Ascending aorta (tissue), 2 donors: ENCODE measurements at places on chromosomes 7 and 10. TPM values are rescaled to one million over a fixed set of nuclear protein-coding genes. Genes with fewer than 3 reads are reported as not detected.

DNA sequence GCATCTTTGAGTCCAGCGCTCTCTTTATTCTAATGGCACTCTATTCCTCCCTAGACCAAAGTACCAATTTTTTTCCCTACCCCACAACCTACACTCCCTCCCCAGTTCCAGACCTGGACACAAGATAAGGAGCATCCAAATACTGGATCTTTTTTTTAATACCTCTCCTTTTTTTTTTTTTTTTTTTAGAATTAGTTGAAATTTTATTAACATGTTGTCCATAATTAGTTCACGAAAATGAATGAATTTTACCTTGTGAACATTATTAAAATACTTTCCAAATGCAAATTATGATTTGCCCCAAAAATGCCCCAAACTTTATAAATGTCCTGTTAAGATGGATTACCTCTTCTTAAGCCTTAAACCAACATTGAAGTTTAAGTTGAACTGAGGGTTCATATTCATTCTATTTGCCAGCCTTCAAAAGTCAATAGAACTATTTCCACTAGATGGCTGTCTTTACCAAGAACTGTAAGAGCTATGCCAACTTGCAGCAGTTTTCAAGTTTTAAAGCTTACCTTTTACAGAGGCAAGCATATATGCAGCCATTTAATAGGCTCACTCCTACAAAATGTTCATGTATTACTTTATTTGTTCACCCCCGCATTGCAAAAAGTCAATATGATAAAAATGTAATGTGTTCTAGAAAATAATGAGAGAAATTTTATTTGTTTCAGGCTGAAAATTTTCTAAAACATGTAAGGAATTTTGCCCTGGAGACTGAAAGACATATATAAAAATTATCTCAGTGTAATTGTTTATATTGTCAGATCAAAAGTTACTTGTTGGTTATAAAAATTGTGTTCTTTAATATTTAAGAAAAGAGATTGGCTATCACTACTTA lies 39.7 kb upstream of the TNKS2 start:
- DNase-seq, result no peak
- no peaks in the 10 kb centered on the region for H3K4me1 ChIP-seq
- H3K36me3 ChIP-seq, result no peaks in the 10 kb centered on the region
- no peak overlapping the region for H3K27ac ChIP-seq

Gene GIMAP2
- total RNA-seq, result 12.3 TPM

GRCh38 chr10:103416436-103417147 lies 20.2 kb downstream of the PDCD11 start:
- H3K27ac ChIP-seq, result no peak overlapping the region
- H3K4me3 ChIP-seq, result no peak overlapping the region
- no peak for DNase-seq
- no peaks in the 10 kb centered on the region for H3K4me1 ChIP-seq
- peaks cover 98% of the 10 kb centered on the region for H3K36me3 ChIP-seq
- no peaks in the 10 kb centered on the region for H3K27me3 ChIP-seq

Gene FBXL13
- total RNA-seq, result 0.75 TPM

Gene POU6F2
- total RNA-seq, result not detected

Gene KIAA1549
- total RNA-seq, result 0.11 TPM

Gene ZMIZ2
- total RNA-seq, result 75.5 TPM

DNA sequence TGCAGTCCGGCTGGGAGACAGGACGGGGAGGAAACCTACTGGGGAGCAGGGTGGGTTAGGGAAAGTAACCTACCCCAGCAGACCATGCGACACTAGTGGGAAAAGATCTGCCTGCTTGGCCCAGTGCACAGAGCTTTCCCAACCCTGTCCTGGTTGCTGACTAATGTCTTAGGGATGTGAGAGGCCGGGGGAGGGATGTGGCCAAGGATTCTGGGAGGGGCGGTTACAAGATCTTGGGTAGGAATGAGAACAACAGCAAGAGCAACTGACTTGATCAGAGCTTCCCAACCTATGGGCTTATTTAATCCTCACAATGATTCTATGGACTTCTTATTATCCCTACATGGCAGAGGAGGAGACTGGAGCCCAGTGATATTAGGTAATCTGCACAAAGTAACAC lies 24.0 kb upstream of the EIF5AL1 start:
- H3K36me3 ChIP-seq, result no peaks in the 10 kb centered on the region
- no peak overlapping the region for H3K4me3 ChIP-seq
- peaks cover 10% of the 10 kb centered on the region for H3K4me1 ChIP-seq
- H3K27ac ChIP-seq, result peak overlapping the region; percentile 71
- DNase-seq, result peak; percentile 54

DNA sequence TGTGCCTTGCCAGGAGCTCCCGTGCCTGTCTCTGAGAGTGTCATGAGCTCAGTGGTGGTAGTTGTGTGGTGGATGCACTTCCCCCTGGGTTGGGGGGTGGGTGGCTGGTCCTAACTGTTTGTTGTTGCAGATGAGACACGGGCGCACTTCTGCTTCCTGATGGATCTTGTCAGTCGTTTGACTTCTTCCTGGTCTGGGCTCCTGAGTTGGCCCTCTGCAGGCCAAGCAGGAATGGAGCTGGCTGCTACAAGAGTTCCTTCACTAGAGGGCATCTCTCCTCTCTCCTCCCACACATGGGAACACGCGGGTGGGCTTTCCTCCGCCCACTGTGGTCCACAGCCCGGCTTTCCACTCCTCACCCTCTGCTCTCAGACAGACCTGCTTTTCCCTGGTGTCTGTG lies 82.0 kb downstream of the BMS1 start:
- H3K27ac ChIP-seq, result no peak overlapping the region
- H3K4me3 ChIP-seq, result no peak overlapping the region

DNA sequence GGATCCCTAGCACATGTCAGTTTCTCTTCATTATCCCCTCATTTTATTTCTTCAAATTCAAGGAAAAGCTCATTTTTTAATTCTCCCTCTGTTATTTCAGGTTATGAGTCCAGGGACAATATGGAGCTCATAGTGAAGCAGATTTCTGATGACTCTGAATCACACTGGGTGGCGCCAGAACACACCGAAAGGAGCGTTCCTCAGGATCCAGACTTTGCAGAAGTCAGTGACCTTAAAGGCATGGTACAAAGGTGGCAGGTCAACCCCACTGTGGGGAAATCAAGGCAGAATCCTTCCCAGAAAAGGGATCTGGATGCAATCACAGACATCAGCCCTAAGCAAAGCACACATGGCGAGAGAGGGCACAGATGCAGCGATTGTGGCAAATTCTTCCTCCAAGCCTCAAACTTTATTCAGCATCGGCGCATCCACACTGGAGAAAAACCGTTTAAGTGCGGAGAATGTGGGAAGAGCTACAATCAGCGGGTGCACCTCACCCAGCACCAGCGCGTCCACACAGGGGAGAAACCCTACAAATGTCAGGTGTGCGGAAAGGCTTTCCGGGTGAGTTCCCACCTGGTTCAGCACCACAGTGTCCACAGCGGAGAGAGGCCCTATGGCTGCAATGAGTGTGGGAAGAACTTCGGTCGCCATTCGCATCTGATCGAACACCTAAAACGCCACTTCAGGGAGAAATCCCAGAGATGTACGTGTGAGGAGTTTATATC lies 21.4 kb downstream of the ZKSCAN5 start:
- no peaks in the 10 kb centered on the region for H3K27me3 ChIP-seq
- H3K36me3 ChIP-seq, result peaks cover 66% of the 10 kb centered on the region
- no peak overlapping the region for H3K4me3 ChIP-seq
- H3K4me1 ChIP-seq, result no peaks in the 10 kb centered on the region

- no peak for DNase-seq
- no peak overlapping the region for H3K4me3 ChIP-seq
- no peaks in the 10 kb centered on the region for H3K36me3 ChIP-seq
- H3K4me1 ChIP-seq, result no peaks in the 10 kb centered on the region
- H3K27ac ChIP-seq, result no peak overlapping the region
Observed at GRCh38 chr10:121240556-121240955, 357.7 kb downstream of the FGFR2 start.

Gene SORBS1
- total RNA-seq, result 416 TPM

- no peaks in the 10 kb centered on the region for H3K27me3 ChIP-seq
- H3K4me3 ChIP-seq, result no peak overlapping the region
- no peaks in the 10 kb centered on the region for H3K36me3 ChIP-seq
- no peak overlapping the region for H3K27ac ChIP-seq
- no peaks in the 10 kb centered on the region for H3K4me1 ChIP-seq
Observed at GRCh38 chr10:96370584-96371157, 11.9 kb upstream of the OPALIN start.

Gene FAM241B
- not detected for total RNA-seq

Gene EBLN1
- not detected for total RNA-seq

DNA sequence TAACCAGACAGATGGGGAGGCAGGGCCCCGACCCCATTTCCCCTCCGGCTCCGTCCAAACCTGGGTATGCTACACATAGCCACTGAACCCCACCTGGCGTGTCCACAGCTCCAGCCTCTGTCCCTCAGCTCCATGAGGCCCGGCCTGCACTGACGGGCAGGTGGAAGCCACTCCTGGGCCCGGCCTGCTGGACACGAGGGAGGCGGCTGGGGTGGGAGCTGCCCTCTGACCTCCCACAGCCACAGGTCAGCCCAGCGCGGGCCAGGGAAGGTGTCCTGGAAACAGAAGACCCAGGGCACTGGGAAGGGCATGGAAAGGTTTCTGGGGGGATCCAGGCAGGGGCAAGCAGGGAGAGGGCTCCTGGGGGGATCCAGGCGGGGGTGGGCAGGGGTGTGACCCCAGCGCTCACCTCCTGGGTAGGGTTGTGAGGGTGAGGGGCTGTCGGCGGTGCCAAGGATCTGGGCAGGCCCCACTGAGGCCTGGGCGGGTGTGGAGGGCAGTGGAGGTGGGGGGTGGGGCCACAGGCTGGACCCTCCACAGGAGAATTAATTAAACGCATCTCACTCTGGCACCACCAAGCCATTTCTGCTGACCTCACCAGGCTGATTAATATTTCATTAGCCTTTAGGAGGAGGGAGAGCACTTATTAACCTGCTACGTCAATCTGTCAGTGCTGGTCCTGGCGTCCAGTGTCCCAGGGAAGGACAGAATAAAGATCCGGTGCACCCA lies 108.9 kb downstream of the UNCX start:
- no peak overlapping the region for H3K4me3 ChIP-seq
- H3K27ac ChIP-seq, result no peak overlapping the region
- H3K36me3 ChIP-seq, result no peaks in the 10 kb centered on the region
- DNase-seq, result no peak

DNA sequence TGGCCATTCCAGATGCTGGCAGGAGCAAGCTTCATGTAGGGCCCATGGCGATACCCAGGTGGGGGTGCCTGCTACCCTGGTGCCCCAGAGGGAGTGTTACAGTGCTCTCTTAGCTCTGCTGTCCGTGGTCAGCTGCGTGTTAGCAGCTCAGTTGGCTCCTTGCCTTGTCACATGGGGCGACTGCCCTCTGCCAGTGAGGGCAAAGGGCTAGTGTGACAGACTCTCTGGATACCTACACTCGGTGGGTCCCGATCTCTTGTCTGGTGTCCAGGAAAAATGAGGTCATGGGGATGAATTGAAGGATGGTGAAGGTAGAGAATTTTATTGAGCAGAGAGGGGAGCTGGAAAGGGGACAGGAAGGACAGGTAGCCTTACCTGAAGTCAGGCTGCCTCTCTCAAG lies 152.2 kb downstream of the CYP26A1 start:
- no peaks in the 10 kb centered on the region for H3K36me3 ChIP-seq
- H3K27ac ChIP-seq, result no peak overlapping the region
- H3K4me3 ChIP-seq, result no peak overlapping the region
- H3K27me3 ChIP-seq, result no peaks in the 10 kb centered on the region
- H3K4me1 ChIP-seq, result no peaks in the 10 kb centered on the region
